ENCODE measurements at places on chromosomes 7 and 10.

DNA sequence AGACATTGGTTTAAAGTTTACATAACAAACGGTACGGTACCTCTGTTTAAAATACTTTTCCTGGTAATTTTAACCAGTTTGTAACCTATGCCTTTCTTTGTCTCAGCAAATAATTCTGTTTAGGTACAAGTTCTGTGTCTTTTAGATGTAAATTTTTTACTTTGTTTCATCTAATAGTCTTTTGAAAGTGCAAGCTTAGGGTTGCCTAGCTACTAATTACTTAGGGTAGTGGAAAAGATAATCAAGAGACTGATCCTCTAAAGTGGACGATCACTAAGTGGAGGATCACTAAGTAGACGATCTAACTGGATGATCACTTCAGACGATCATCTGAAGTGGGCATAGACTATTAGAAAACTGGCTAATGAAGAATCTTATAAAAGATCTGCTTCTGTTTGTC, 16.1 kb upstream of the FKBP9 start:
- no peak for DNase-seq

DNA sequence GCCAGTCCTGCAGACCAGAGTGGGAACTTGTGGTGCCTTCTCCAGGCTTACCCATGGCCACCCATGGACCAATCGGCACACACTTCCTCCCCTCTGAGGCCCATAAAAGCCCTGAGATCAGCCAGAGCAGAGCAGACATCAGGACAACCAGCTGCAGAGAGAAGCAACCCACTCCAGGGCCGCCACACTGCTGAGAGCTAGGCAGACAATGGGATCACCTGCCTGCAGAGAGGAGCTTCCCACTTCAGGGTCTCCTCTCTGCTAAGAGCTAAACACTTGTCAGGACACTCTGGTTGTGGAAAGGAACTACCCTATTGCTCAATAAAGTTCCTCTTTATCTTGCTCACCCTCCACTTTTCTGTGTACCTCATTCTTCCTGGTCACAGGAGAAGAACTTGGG, 34.0 kb downstream of the C7orf25 start:
- DNase-seq, result no peak

DNA sequence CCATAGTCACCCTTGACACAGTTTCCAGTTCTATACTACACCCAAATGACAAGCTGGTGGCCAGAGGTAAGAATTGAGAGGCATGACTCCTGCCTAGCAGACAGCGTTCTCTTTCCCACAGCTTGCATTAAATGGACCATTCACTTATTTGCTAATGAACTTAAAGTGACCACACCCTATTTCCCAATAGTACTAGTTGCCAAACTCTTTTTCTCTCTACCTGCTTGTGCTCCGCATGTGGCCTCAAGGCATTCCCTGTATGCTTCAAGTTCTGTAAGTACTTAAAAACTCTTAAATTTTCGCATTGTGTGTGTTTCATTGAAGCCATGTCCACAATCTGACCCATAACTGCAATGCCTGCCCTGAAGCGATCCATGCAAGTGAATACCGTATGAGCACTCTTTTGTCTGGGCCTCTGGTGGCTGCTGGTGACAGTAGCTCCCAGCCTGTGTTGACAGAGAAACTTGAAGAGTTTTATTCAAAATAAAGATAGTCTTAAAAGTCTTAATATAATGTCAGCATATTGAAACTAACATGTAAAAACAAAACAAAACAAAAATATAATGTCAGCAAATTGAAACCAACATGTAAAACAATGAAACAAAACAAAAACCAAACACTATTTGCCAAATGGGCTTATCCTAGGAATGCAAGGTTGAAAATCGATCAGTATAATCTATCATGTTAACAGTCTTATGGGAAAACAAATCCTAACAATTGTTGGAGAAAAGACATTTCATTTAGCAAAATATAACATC, 73.6 kb downstream of the CCSER2 start:
- DNase-seq, result no peak

- DNase-seq, result no peak
Observed at GRCh38 chr7:66790725-66791124, 50.2 kb downstream of the RABGEF1 start.

DNA sequence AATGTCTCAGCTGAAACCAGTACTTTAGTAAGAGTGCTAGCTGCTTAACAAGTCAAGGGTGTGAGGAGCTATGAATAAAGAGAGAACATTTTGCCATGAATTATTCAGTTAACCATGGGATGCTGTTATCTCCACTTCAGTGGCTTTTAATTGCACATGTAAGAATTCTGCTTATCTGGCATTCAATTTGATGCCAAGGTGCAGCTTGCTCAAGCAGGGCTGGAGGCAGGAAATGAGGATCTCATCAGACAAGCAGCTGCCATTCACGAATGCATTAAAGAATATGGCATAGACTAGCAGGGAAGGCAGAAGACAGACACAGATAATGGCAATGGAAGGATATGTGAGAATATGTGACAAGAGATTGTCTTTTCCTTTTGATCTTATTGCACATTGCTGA, 697.8 kb downstream of the NRG3 start:
- no peak for DNase-seq

- peak; percentile 49 for DNase-seq
Observed at GRCh38 chr10:61899069-61899531, 2.4 kb upstream of the ARID5B start.

- no peak for DNase-seq
Observed at GRCh38 chr10:71432956-71433767, 36.4 kb downstream of the CDH23 start.

DNA sequence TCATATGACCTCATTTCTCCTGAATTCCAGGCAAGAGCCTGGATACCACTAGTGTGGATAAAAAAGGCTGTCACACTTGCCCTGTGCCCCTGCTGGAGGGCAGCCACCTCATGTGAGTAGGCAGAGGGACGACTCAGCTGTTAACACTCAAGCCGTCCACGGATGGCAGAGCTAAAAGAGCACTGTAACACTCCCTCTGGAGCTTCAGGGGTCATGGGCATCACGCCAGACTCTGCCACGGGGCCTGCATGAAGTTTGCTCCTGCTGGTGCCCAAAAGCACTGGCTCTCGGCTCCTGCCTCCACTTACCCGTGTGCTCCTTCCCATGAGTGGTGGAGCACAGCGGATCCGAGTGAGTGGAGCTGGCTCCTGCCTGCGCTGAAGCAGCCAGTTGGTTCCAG, 919.8 kb upstream of the C7orf33 start:
- no peak for DNase-seq

DNA sequence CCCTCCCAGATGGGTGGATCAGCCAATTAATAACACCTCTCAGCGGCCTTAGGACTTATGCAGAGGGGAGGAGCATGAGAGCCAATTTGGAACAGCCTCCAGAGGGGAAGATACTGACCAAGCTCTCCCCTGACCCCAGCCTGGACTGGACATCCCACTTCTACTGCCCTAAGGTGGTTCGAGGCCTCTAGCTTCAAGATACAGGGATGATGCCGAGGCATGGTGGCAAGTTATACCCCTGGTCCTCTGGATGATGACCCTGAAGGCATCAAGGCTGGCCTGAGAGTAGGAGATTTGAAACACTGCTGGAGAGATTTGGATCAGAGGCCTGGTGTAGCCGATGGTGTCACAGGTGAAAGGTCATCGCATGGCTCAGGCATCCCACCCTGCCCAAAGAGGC, 3.2 kb downstream of the CDH23 start:
- no peak for DNase-seq

DNA sequence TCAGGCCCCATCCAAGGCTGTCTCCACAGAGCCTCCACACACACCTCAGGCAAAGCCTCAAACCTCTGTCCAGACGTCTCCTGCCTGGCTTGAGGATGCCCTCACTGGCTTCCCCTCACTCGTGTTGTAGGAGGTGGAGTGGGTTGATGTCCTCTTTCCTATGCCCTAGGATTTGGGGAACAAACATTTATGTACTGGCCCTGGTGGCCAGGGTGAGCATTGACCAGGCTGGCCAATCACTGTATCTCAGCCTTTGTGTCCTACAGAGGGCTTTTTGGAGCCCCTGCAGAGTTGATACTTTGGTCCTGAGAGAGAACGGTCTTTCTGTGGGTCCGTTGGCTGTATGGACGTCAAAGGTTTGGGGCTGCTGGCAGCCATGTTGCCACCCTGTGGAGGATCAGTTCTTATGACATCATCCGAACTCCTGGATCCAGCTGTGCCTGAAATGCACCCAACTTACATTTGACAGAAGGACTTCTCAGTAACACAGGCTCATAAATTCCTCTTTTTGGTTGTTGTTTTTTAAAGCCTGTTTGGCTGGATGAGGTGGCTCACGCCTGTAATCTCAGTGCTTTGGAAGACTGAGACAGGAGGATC, 2.3 kb upstream of the GRID2IP start:
- DNase-seq, result no peak

Measured in CD4-positive, alpha-beta T cell treated with Interleukin-6 at 100 ng/mL for 8 hours (primary cell).